ENCODE measurements at places on chromosomes 6 and 20.

GRCh38 chr6:15713325-15713724, 50.5 kb upstream of the DTNBP1 start:
- DNase-seq: no peak

DNA sequence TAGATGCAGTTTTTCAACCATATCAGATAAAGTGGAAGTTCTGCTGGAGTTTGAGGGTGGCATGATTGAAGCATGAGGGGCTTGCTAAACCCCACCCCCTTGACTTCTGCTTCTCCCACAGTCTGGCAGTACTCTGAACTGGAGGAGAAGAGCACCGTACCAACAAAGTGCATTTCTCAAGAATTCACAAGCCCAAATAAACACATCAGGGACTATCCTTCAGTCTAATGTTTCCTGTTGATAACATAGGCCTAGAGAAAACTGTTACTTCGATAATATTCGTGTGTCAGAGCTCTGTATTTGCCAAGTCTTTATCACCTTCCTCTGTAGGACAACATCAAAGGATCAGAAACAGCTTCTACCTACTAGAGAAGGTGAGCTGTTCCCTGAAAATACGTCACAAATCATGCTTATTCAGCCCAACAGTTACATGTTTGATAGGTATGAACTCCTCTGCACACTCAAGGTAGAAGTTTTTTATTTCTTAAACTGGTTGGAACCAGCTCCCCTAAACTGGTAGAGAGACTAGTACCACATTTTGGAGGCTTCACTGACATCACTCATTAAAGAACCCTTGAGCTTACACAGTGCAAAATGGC, 153.2 kb upstream of the PRND start:
- DNase-seq: no peak

- no peak for DNase-seq
These were observed 256.3 kb downstream of the ADGRB3 start for GRCh38 chr6:68891419-68891818.

DNA sequence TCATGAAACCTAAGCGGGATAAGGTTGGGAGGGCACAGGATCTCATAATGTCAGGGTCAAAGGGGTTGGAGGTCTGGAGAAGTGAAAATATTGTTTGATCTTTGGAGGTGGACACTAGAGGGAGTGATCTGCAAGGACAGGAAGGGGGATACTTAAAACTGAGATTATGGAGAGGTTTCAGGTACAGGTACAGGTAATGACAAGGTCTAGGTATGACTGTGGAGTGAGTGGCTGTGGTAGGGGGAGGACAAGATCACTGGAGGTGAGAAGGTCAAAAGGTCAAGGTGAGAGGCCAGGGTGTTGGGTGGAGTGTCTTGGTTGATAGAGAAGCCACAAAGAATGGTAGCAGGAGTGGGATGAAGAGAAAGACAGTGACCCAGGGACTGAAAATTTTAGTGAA, 16.8 kb upstream of the NOTCH4 start:
- DNase-seq: no peak

- DNase-seq: no peak
These were observed 244.9 kb downstream of the ZFAND3 start for GRCh38 chr6:38064431-38064830.

DNA sequence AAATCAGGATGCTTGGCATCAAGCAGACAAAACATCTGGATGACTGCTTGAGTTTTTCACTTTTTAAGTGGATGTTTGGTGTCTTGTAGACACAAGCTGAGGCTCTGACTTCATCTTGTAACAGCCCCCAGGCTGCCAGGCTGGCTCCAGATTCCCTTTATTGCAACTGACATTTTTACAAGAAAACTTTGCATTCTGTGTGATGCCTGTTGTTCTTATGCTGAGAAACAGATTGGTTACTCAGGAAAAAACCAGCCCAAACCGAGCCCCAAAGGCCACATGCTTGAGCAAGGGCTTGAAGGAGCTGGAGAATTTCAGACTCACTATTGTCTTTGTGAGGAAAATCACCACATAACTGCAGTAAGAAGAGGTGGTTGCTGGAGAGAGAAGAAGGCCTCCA, 98.4 kb upstream of the PREP start:
- no peak for DNase-seq

DNA sequence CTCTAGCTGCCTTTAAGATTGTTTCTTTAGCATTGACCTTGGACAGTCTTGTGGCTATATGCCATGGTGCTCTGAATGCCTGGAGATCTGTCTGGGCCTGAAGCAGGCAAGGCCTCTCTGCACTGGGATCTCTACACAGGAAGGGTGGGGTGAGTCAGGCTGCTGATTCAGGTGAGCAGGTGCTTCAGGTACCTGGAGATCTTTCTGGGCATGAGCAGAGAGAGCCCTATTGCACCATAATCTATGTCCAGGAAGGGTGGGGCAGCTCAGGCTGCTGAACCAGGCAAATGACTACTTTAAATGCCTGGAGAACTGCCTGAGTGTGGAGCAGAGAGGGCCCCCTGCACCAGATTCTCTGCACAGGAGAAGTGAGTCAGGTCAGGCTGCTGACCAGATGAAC, 94.5 kb downstream of the TPBG start:
- no peak for DNase-seq

GRCh38 chr20:49427751-49428518, 54.5 kb downstream of the KCNB1 start:
- no peak for DNase-seq

DNA sequence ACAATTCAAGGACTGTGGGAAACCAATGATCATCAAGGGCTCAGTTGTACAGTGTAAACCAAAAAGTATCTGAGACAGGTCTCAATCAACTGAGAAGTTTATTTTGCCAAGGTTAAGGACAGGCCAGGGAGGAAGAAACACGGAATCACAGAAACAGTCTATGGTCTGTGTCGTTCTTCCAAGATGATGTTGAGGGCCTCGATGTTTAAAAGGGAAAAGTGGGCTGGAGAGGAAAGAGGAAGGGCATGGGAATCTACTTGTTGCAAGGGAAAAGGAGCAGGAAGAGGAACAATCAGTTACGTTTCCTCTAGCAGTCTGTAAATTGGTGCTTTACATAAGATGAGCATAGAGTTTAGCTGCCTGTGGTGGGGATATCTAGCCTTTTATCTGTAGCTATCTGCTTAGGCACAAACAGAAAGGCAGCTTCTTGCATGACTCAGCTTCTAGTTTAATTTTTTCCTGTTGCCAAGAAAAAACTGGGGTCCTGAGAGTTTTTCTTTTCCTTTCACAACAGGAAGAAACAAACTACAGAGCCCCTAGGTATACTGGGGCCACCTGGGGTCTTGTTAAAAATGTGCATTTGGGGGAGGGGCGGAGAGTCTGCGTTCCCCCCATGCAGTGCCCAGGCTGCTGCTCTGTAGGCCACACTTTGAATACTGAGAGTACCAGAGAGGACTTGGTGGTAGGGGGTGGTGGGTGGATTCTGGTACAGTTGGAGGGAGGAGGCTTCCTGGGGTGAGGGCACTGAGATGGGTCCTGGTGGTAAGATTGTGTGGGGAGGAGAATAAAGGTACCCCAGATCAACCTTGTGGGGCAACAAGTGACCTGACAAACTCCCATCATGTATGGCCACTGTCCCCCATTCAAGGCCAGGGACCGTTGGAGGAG, 35.3 kb upstream of the EZR start:
- DNase-seq: no peak

DNA sequence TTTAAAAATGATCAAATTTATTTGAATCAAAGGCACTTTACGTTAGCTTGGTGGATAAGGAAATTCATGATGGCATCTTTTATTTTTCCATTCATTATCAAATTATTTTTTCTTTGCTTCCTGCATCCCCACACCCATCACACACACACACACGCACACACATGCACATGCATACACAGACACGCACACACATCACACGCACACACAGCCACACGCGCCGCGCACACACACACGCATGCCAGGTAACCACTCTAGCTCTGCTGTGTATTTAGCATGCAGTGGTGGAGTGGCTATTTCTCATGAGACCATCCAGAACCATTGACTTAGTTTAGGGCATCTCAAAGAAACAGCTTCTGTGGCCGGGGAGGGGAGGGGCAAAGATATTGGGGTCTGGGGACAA, 47.0 kb downstream of the GNAS start:
- DNase-seq: no peak

DNA sequence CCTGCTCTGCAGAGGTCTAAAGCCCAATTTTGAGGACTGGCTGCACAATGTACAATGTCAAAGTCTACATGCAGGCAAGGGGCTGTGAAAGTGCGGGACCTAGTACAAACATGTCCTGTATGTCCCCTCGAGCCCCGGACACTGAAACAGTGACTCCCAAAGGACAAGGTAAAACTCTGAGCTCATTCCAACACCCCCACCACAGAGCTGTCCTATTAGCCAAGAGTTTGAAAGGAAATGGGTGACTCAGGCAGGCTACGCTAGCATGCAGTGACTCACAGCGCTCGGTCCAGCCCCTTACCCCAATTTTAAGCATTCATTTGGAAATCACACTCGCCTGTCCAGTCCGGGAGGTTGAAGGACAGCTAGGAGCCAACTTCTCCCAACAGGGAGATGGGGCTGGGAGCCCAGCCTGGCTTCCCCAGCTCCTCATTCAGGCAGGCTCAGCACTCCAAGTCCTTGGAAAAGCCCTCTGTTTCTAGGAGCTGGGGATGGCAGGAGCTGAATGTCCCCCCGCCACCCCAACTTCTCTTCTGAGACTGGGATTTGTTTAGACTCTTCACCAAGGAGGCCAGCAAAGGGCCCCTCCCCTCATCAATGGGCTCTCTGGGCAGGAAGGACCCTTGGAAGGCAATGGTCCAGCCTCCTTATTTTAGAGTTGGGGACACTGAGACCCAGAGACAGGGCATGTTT, 3.9 kb downstream of the SDC4 start:
- no peak for DNase-seq

GRCh38 chr6:112690497-112691202, 343.5 kb downstream of the RFPL4B start:
- no peak for DNase-seq

- no peak for DNase-seq
These were observed 31.6 kb upstream of the SLC32A1 start for GRCh38 chr20:38692436-38693411.

DNA sequence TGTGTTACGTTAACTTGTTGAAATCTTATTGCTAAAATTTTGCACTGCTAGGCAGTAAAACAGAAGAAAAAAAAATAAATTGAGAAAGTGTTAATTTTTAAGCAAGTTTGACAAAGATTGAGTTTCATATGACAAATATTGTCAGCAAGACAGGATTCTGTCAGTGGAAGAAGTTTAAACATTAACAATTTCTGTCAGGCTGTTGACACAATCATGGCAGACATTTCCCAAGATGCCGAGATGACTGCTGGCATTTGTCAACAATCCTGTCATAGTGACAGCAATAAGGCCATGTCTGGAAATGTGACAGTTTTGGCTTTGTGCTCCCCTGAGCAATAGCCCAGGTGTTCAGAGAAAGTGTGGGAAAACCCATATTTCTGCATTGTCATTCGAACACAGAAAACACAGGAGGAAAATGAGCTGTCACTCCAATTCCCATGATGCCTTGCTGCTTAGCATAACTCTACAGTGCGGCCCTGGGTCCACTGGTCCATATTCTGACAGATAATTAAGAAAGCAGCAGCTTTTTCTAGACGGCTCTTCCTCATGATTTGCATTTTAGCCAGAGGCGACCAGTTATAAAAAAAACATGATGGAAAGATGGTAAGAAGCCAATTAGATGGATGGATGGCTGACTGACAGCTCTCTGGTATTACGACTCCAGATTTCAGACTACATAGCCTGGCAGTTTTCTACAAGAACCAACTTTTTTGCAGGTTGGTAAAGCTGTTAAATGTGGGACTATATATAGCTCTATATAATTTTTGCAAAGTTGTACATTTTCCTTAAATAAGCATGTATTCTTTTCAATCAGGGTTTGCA, 43.6 kb upstream of the DEFB112 start:
- DNase-seq: no peak

GRCh38 chr6:162026843-162027242, 700.7 kb downstream of the PRKN start:
- DNase-seq: no peak

DNA sequence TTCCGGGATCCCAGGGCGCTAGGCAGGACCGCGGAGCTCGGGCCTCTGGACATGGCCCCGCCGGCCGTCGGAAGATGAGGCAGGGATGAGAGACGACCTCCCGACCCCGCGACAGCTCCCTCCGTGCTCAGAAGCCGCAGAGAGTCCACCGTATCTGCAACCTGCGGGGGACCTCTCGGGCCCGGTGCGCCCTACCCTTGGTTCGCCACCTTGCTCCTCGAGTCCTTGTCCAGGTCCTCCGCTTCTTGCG, 301 bp downstream of the PPP1R3D start:
- DNase-seq: no peak

DNA sequence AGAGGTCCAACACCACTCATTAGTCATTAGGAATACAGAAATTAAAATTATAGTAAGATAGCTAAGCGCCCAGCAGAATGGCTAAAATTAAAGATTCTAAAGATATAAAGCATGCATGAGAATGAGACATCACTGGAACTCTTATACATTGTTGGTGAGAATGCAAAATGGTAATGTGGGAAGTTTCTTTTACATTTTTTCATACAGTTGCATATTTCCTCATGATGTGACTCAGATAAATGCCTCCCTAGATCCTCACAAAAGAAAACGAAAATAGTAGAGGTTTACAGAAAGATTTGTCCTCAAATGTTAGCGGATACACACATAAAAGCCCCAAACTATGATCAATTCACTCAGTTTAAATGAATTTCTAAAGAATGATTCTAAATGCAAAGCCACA, 633.7 kb upstream of the GJE1 start:
- DNase-seq: no peak

Measured in activated T-helper 1 cell treated with Interleukin-2 at 50 U/mL for 16 hours (primary cell).